ENCODE measurements at places on chromosomes 1 and 21. TPM values are rescaled to one million over a fixed set of nuclear protein-coding genes. Genes with fewer than 3 reads are reported as not detected.

SELP gene
- 7.4 TPM for total RNA-seq

SPRR2E gene
- total RNA-seq: not detected

MIXL1 gene
- total RNA-seq: not detected

TNFRSF18 gene
- total RNA-seq: not detected

SYCP1 gene
- total RNA-seq: not detected

RIPPLY3 gene
- not detected for total RNA-seq

LINGO4 gene
- total RNA-seq: 0.56 TPM

HUNK gene
- total RNA-seq: 0.02 TPM

SNX7 gene
- total RNA-seq: 18.6 TPM

PLXNA2 gene
- 15.2 TPM for total RNA-seq

THEM5 gene
- not detected for total RNA-seq

S100A7A gene
- not detected for total RNA-seq

SPRR1A gene
- not detected for total RNA-seq

FLG2 gene
- total RNA-seq: not detected

KRTAP7-1 gene
- total RNA-seq: not detected

S100A12 gene
- 5.0 TPM for total RNA-seq

KRTAP12-2 gene
- total RNA-seq: not detected

Data from heart left ventricle (tissue), 16 donors.